ENCODE measurements at places on chromosomes 1 and 21.

- no peak for DNase-seq
Observed at GRCh38 chr1:222048094-222048595, 306.3 kb upstream of the DUSP10 start.

DNA sequence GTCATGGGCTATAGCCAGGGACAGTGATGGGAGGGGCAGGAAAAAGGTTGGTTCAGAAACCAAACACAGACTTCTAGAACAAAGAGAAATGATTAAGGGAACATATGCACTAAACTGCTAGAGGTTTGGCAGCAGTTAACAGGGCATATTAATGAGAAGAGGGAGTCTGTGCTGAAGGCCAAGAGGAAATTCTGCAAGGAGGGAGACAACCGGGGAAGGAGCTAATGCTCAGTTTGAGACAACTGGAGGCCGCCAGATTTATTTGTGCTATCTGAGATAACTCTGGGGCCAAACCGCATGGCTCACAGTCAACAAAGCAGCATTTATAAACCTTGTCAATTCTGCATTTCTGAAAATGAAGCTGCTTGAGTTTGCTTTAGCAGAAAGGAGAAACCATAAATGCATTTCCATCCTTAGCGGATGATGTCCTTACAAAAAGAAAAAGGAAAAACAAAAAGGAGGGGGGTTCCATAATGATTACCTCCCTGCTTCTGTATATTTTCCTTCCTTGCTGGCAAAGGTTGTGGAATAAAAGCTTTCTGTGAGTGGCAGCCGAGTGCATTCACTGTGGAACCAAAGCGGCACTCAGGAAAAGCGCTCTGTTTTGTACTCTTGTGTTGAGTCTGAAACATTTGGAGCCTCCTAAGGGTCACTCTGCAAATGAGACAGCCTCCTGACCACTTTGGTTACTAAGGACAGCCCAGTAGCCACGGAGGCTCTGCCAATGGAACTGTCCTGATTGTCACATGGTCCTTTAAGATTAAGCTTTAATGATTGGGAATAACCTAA lies 70.3 kb downstream of the SIM2 start:
- no peak for DNase-seq

GRCh38 chr1:30749691-30750583 lies 7.6 kb downstream of the LAPTM5 start:
- peak; percentile 73 for DNase-seq

GRCh38 chr1:156748670-156749418 lies 2.6 kb downstream of the HDGF start:
- DNase-seq = no peak

GRCh38 chr1:228340686-228341449 lies 65.8 kb downstream of the TRIM11 start:
- no peak for DNase-seq

GRCh38 chr1:153638261-153638660 lies 4.4 kb downstream of the CHTOP start:
- DNase-seq = no peak

- no peak for DNase-seq
Observed at GRCh38 chr1:243731974-243732625, 117.9 kb downstream of the AKT3 start.

- DNase-seq = no peak
Observed at GRCh38 chr1:47972864-47973432, 24.2 kb downstream of the TRABD2B start.

DNA sequence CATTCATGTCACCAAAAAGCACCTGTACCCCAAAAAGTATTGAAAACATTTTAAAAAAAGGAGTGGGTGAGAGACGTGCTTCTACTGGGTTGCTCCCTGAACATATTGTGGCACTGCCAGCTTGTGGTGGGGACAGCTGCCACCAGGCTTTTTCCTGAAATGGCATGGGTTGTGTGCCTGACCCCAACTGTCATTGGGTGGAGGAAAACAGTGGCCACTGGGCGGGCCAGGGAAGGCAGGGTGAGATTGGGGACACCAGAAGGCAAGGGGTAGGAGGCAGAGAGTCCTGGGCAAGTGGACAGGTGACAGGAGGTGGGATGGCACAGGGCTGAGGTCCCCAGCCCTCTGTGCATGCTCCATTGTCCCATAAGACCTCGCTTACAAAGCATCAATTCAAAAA lies 55.5 kb downstream of the TGFB2 start:
- no peak for DNase-seq

DNA sequence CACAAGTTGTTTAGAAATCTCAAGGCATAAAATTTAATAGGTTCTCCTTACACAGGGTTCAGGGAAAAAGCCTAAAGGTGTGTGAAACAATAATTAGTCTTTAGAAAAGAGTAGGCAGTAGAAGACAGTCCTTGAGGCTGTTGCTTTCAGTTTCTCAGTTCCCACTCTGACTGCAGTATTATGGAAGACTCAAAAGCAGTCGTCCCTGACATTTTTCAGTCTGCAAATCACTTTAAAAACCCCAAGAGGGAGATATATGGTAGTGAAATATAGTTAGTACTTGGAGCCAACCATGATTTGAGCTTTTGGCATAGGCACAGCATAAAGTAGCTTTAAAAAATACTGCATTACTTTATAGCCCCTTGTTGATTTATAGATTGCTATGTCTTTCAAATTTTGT lies 299.7 kb downstream of the OLFM3 start:
- DNase-seq = no peak

DNA sequence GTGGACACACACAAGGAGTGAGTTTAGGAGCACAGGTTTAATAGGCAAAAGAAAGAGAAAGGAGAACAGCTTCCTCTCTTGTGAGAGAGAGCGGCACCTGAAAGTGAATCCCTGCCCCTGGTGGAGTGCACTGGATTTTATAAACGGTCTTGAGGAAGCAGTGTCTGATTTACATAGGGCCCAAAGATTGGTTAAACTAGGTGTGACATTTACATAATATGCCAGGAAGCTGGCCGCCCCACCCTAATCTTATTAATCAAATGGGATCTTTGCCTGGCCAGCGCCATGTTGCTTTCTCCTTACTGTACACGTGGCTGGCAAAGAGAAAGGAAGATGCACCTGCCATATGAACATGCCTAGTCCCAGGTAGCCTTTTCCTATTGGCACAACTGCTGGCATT lies 38.7 kb downstream of the CFH start:
- DNase-seq = no peak

DNA sequence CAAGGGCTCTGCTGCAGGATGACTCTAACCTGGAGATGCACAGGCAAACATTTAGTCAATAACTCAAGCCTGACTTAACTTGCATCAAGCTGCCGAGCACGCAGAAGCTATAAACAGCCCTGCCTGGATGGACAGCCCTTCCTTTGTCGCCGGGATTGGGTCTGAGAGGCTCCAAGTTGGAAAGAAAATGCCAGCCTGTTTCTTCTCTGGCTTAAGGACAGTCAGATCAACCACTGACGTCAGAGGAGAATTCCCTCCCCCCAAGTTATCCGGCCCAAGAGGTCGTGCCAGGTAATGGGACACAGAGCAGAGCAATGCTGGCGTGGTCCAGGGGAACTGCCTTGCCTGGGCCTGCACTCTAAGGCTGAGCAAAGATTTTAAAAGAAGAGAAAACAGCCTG lies 27.1 kb upstream of the LRRC38 start:
- DNase-seq = no peak

DNA sequence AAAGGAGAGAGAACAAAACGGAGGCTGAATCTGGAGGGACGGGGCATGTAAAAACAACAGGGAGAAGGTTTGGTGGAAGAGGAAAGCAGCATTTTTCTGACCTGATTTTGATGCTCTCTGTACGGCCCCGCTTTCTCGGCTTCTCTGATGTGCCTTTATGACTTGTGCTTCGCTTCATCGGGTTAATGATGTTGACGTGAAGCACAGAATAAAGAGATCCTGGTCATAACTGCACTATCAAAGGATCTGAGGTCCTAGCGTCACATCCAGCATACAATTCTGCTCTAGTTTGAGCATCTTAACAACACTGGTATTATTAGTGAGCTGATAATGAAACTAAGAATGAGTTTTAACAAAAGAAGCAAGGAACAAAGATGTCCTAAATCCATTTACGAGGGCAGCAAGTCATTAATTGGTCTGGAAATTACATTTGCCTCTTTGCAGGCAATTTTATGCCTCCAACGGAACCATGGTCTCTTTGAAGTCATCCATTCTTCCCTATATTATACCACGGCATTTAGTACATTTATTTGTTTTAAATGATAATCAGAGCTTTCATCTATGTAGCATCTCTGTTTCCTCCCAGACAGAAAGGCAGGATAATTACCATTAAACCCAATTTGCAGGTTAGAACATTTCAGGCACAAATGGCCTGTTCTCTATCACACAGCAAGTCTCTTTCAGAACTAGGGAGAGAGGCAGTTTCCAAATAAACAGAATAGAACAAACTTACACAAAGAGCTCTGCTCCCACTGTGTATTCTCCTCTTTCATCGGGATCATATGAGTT lies 45.3 kb upstream of the B3GALNT2 start:
- DNase-seq = no peak

- DNase-seq = no peak
Observed at GRCh38 chr1:111878649-111879048, 110.8 kb downstream of the KCND3 start.

DNA sequence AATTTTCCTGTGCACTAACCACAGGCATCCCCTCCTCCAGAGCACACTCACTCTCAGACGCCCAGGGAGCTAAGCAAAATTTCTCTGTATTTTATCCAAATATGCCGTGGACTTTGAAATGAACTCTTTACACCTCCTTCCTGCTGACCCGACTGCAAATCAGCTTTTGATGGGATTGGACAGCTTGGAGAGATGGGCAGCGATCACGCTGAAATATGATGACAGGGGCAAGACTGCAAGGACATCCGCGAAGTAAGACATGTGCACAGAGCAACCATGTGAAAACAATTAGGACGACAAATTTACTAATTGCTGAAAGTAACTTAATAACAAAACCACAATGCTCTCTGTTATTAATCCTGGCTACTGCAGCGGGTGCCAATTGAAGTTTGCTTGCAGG lies 64.6 kb upstream of the CLDN14 start:
- DNase-seq = no peak

DNA sequence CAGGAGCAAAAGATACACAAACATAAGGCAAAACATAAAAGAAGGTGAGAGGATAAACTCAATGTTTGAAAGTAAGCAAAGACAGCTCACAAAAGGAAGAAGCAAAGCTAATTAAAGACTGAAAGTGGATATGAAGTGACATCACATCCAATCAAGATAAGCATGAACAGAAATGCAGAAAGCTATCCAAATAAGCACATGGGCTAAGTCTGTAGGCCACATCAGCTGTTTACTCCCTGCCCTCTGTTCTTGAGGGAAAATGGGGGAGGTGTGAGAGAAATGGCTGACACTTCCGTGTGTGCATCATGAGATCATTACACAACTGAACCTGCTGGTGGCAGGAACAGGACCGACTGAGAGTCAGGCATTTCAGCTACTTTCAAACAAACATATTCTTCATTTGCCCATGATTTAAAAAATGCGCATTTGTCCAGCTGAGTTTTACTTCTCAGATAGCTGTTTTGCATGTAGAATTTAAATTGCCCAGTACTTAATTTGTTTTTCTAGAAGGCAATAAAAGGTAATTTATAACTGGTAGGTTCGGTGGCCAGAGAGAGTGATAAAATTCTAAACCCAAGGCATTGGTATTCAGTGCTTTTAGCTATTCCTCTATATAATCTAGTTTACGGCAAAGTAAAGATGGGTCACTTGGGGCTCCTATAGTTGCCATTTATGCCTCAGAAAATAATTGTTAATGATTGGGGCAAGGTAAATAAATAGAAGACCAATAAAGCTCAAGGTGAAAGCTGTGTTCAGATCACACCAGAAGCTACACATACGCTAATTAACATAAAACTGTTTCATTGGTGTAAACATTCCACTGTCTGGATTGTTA lies 27.2 kb upstream of the MAN1A2 start:
- no peak for DNase-seq

GRCh38 chr1:85615586-85616363 lies 35.2 kb downstream of the CCN1 start:
- no peak for DNase-seq

DNA sequence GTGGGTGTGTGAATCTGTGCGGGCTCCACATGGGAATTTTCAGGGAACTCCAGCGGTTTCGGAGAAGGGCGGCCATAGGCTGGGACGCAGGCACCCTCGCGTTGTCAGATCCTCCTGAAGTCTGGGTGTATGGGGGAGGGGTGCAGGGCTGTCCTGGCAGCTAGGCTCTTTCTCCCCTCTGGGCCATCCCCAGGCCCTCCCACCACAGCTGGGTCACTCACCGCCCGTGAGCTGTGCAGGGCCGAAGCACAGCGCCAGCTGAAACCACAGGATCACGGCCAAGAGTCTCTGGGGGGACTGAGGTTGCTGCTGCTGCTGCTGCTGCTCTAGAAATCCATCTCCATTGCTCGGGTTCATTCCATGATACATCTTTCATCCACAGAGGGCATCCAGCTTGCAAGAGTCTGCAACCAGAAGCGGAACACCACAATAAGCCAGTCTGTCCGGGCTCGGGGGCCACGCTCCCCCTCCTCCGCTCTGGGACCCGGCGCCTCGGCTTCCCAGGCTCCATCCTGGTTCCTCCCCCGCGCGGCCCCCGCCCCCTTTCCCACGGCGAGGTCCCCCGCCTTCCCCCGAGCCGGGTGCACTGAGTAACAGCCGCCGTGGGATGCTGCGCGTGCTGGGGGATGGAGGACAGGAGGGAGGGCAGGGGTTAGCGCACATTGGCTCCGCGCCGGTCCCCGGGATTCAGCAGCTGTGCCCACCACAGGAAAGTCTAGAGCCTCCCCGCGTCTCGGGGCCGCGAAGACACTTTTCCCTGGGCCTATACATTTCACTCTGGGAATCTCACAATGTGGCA lies 720 bp downstream of the SUSD4 start:
- peak; percentile 31 for DNase-seq

DNA sequence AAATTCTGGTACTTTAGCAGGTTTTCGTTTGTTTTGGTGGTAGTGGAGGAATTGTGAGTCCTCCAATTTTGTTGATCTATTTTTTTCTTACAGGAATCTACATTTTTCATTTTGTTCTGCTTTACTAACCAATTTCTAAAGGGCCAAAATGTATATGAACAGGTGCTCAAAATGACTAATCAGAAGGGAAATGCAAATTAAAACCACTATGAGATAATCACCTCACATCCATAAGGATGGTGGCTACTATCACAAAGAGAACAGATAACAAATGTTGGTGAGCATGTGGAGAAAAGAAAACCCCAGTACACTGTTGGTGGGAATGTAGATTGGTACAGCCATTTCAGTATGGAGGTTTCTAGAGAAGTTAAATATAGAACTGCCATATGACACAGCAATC lies 134.2 kb downstream of the LMO4 start:
- DNase-seq = no peak

DNA sequence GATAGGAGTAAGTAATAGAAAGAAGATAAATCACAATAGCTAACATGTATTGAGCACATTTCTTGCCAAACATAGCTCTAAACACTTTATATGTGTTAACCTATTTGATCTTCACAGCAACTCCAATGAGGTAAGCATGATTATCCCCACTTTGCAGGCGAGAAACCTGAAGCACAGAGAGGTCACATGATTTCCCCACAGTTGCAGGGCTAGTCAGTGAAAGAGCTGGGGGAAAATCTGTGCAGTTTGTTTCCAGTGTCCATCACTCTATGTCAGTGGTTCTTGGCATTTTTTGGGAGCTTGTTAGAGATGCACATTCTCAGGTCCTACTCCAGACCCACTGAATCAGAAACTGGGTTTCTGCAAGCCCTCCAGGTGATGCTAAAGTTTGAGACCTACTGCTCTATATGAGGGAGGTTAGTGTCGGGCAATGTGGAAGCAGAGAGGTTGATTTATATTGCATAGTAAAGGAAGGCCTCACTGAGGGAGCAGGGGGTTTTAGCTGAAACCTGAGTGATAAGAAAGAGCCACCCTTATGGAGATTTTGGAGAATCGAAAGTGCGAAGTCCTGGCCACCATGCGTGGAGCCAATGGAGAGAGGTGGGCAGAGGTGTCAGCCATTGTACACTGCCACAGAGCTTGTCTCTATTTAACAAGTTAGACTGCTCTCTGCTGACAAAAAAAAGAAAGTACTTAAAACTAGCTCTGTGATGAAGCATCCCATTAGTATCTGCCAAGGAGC lies 20.9 kb downstream of the MCOLN3 start:
- DNase-seq = no peak
